HL-60 (cell line): ENCODE measurements at places on chromosomes 3 and 15.

GRCh38 chr15:78946493-78946892 lies 1.6 kb upstream of the CTSH start:
- DNase-seq: no peak

DNA sequence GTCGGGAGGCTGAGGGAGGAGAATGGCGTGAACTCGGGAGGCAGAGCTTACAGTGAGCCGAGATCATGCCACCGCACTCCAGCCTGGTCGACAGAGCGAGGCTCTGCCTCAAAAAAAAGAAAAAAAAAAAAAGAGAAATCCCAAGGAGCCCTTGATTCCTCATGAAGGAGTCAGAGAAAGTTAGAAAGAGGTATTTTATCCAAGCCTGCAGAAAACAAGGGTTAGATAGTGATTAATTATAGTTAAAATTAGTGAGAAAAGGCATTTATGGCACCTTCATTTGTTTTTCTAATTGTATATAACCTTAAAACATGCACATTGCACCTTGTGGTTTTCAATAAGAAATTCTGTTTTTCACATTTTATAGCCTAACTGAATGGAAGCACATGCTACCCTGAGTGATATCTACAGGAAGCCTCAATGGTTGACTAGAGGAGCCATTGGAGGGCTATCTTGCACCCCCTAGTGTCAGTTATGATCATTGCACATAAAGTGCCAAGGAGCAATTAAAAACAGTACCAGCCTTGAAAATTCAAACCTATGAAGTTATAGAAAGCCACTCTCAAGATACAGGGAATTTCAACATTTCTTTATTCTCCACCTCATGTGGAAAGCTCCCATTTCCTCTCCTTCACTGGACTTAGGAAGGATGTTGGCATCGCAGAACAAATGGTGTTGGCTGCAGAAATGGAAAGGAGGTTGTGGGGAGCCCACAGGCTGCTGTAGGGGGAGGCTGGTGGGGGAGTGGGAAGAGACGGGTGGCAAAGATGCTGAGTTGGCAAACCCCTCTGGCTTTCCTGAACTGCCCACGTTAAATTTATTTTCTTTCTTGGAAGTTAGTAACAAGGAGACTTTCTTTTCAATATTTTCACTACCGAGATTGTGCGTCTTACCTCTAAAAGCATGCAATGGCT lies 48.5 kb downstream of the ITGA11 start:
- DNase-seq: no peak

- DNase-seq: no peak
Observed at GRCh38 chr15:92901072-92901761, 1.1 kb downstream of the CHD2 start.

DNA sequence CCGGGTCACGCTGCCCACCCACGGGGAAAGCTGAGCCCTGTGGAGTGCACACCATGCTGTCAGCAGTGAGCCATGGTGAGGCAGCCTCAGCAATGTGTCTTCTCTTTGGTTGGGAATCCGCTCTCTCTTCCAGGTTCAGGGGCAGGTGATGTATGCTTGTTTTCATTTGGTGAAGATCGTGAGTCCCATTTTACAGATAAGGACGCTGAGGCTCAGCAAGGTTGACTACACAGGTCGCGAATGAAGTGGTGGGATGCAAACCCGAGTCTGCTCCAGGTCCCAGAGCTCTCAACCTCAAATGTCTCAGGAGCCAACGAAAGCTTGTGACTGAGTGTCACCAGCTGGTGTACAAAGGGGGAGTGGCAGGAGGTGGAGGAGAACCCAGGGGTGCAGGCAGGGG lies 74.3 kb downstream of the RPN1 start:
- DNase-seq: no peak

DNA sequence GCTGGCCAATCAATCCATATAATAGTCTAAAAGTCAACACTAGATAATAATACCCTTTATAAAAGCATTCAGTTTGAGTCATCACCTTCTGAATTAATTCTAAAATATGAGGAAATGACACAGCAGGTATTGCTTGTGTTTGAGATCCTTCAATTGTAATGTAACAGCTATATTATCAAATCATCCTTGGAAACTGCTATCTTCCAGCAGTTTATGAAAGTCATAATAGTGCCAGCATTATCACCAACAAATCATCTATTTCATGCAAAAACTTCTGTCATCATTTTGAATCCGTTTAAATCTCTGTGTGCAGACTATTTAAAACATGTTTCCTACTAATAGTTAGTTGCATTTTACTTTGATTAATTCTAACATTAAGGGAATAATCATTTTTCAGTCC lies 468.7 kb downstream of the CADM2 start:
- no peak for DNase-seq

DNA sequence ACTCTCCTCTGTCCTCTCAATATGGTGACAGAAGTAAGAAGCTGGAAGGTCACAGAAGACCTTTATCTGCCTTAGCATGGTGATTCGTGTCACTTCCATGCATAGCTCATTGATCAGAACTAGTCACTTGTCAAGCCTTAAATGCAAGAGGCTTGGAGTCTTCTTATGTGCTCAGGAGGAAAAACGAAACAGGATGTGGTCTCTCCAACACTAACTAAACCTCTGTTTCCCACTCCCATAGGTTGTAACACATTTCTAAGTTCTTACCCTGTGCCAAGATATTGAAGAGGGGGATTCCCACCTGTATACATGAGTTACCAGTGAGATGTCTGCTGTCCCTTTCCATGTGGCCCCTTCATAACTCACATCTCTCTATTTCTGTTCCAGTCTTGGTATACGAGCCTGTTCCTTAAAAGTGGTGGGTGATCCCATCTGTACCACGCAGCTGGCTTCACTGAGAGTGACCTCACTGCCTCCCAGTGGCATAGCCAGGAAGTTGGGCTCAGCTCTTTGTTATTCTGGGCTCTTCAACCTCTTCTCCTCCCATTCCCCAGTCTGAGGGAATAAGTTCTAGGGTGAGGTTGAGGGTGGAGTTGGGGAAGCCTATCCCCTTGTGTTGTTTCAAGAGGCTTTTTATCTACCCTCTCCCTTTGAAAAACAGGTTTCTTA lies 203.2 kb upstream of the PPP2R3A start:
- DNase-seq: no peak

GRCh38 chr15:64582202-64582601 lies 121.8 kb downstream of the ZNF609 start:
- no peak for DNase-seq

DNA sequence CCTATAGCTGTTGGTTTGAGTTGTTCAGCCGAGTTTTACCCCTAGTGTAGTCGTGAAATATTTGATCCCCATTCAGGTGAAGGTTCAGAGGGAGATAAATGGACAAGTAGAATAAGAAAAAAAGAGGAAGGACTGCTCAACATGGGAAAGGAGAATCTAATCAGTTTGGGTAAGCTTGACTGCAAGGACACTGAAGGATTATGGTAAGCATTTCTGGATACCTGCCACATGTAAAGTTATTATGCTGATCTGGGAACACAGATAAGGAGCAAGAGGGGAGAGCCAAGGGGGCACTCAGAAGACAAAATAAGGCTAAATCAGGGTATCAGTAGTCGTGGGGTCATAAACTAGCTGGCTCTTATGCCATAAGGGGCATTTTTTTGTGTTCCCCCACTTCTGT lies 49.9 kb downstream of the TFG start:
- no peak for DNase-seq
